ENCODE measurements at places on chromosomes 13 and 19. TPM values are rescaled to one million over a fixed set of nuclear protein-coding genes. Genes with fewer than 3 reads are reported as not detected.

DNA sequence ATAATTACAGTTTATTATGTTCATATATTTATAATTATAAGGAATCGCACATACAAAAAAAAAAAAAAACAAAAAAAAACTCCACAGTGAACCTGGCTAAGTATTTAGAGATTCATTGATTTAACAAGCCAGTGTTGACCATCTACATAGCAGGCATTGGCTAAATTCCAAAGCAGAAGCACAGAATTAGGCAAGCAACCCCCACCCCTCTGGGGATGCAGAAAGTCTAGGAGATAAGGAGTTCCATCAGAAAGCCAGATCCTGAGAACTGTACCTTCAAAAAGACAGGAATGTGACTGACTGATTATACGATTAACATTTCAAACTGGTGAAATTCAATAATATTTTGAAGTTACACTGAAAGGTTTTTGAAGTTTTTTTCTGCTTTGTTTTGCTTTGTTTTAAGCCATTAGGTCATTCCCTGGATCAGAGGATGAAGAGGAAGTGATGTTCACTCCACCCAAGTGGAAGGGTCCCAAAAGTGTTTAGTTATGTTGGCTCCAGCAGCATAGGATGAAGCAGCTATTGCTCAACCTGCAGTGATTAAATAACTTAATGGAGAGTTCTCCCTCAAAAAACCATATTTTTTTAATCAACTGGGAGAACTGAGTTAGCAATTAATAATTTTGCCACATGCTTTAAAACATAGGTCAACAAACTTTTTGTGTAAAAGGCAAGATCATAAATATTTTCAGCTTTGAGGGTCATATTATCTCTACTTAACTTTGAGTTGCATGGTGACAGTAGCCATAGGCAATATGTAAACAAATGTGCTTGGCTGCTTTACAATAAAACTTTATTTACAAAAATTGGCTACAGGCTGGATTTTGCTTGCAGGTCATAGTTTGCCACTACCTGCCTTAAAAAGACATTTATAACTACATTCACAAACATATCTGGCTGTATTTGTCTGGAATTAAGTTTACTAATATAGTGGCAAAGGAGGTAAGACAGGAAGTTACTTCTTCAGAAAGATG lies 49.6 kb downstream of the DOCK9 start:
- no peak for DNase-seq

DNA sequence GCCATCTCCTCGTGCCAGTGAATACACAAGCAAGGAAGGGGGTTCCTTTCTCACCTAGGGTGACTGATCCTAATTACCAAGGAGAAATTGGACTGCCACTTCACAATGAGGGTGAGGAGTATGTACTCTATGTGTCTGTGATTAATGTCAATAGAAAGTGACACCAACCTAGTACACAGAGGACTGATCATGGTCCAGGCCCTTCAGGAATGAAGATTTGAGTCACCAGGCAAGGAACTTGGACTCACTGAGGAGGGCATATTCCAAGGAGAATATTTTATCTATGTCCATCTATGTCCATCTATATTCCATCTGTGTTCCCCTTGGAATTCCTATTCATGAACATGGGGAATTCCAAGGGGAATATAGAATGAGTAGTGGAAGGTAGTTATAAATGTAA lies 9.2 kb upstream of the ALOX5AP start:
- DNase-seq = no peak

DNA sequence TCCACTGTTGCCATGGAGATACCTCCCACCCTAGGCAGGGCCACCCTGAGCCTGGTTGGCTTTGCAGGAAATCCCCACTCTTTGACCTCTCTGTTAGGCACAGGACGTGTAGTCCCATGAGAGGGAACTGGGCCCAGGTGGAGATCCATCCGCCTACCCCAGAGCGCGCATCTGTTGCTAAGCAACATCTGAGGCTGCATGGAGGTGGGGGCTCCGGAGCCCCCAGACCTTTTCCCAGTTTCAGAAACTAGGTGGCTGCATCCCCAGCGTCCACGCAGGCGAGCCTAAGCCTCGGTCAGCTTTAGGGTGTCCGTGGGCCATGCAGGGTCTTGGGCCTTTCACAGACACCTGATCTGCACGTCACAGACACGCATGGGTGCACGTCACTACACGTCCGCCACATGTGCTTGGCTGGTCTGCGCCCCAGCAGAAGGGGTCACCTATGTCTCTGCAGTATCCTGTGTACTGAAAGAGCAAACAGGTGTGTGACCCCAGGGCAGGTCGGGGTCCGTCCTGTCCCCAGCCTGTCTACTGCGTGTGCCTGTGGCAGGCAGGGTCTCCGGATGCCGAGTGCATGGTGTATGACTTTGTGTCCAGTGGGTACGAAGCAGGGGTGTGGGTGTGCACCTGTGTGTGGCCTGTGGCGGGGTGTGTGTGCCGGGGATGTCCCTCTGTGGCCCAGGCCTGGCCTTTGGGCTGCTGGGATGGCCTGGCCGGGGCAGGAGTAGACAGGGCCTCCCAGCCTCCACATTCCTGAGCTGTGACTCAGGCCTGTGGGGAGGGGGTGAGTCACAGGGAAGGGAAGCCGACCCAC lies 4.1 kb upstream of the CIRBP start:
- DNase-seq = no peak

- no peak for DNase-seq
Measured at GRCh38 chr13:79806821-79807220, 325.9 kb downstream of the NDFIP2 start.

GRCh38 chr13:105904034-105904742 lies 631.3 kb downstream of the EFNB2 start:
- no peak for DNase-seq

GRCh38 chr13:97077341-97077740 lies 83.1 kb upstream of the OXGR1 start:
- no peak for DNase-seq

DNA sequence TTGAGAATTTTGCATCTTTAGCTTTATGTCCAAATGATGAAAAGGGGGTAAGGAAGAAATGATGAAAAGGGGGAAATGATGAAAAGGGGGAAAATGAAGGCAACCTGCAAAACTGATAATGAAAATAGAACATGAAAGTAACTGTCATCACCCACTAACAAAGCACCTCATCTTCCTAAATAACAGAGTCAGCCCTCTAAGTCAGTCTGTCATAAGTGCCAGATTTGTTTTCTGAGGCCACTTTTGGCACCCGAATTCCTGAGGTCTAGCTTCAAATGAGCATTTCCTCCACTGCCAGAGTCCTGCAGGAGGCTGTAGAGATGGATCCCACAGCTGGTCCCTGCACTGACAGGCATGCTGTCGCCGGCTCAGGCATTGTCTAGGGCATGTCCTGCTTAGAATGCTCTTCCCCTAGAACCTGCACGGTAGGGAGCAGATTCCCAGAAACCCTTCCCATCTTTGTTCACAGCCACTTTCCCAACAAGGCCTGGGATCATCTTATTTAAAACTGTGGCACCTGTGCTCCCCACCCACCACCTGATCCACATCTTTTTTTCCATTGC lies 25.3 kb downstream of the RAP2A start:
- no peak for DNase-seq

DNA sequence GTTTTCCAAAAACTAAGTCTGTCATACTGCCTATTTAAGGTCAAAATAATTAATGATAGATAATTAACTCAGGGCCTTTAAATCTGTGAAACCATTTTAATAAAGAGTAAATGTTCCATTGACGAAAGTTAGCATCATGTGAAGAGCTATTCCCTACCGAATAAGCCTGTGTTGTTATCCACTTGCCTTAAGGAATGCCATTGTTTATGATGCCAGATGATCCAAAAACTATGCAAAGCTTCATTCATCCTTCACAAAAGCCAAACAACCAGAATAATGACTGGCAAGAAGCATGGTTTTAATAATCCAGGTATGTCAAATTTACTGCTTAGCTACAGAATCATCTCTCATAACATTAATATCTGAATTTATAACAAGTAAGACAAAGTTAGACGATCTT lies 6.5 kb upstream of the GPC6 start:
- no peak for DNase-seq

GRCh38 chr13:33112766-33113165 lies 96.5 kb downstream of the KL start:
- no peak for DNase-seq

DNA sequence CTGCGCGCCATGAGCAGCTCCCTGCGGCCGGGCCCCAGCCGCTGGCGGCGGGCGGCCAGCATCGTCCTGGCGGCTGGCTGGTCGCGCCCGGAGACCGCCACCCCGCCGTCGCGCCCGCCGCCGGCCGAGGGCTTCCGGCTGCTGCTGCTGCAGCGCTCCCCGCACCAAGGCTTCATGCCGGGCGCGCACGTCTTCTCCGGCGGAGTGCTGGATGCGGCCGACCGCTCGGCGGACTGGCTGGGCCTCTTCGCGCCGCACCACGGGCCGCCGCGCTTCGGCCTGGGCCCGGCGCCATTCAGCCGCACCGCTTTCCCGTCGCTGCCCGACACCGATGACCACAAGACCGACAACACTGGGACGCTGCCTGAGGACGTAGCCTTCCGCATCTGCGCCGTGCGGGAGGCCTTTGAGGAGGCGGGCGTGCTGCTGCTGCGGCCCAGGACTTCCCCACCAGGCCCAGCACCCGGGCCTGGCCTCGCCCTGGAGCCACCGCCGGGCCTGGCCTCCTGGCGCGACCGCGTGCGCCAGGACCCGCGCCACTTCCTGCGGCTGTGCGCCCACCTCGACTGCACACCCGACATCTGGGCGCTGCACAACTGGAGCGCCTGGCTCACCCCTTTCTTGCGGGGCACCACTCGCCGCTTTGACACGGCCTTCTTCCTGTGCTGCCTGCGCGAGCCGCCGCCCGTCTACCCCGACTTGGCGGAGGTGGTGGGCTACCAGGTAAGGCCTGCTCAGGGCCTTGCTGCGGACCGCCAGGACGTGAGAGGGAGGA lies 518 bp downstream of the NUDT19 start:
- DNase-seq = no peak

DNA sequence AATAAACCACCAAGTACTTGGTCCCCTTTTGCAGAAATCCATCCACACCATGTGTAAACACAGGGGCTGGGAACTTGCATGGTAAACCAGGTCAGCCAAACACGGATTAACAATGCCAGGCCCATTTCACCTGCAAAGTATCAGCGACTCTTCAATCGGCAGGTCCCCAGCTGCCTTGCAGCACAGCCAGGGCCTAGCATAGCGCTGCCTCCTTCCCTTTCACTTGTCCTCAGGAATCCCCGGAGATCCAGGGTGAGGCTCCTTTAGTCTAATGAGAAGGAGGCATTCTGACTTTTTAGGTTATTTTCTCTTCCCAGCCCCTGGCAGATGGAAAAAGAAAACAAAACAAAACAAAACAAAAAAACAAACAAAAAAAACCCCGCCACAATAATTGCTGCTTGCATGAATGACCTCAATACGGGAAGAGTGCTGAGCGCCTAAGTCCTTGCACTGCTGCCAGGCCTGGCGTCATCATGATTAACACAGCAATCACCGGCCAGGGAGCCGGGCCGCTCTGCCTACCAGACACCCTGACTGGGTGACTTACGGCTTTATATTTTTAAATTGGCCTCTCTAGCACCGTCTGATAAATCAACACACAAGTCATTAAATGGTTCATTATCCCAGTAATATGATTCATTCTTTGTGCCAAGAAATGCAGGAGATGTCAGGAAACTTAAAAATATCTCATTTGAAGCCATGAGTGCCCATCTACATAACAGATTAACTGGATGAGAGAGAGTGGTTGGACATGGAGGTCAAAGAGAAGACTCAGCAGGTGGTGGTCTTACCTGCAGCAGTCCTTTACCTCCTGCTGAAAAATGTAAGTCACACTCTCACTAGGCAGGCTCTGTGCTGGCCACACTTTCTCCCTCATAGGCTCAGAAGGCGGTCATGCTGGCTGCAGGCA lies 692.7 kb downstream of the UQCRFS1 start:
- no peak for DNase-seq

GRCh38 chr13:113537909-113538688 lies 46.5 kb upstream of the TFDP1 start:
- no peak for DNase-seq

DNA sequence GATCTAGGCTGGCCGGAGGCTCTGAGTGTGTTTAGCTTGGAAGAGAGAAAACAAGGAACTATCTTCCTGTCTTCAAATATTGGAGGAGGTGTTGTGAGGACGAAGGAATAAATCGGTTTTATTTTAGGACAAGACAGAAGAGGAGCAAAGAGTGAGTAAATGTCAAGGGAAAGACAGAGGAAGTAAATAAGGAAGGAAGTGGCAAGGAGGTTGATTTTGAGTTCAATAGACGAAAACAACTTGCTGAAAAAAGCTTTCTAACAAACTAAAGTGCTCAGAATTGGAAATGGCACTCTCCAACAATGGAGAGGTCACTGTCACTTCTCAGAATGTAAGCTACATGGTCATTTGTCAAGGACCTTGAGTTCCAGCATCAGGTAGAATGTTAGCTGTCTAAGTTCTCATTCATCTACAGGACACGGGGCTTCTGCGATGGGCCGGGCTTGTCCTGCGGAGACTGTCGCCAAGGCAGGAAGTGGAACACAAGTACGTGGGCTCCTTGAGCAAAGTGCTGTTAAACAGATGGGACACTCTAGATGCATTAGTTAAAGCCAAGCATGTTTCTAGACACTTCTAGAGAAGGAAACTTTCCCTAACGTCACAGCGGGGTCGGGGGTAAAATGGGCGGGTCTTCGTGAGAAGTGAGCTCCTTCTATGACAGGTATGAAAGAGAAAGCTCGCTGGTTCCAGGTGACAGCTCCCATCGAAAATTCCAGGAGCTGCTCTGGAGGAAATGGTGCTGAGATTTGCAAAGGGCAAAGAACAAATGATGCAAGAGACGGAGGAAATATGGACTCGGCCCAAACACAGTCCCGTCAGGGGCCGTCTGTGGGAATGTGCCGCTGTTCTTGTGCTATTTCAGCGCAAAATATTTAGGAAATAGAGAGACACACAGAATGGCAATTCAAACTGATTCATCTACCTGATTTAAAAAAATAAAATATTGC lies 103.9 kb upstream of the UBL3 start:
- no peak for DNase-seq

DNA sequence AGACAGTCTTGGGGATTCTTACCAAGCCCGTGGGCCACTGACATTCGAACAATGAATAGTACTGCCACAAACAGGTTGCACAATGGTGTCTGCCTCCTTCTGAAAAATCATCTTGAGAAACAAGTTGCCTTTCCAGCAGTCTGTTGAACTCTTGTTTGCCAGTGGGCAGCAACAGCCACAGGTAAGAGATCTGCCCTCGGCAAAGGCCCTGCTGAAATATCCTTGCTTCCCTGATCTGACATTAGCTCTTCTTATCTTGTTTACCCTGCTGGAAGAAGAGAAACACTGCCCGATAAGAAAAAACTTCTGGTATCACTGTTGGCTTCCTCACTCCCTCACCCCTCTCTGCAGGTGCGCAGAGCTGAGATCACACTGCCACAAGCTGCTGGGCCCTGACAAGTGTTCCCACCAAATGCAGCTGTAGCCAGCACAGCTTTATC lies 2.0 kb downstream of the DOCK9 start:
- no peak for DNase-seq

GRCh38 chr13:100836711-100837110 lies 162.1 kb upstream of the TMTC4 start:
- DNase-seq = no peak

The ARHGAP45 gene
- 32.7 TPM for total RNA-seq

The ELAVL3 gene
- not detected for total RNA-seq

The NUDT19 gene
- total RNA-seq = 8.6 TPM

The DPF1 gene
- total RNA-seq = not detected

The CEACAM8 gene
- total RNA-seq = not detected

The SHC2 gene
- 41.1 TPM for total RNA-seq

The SBK3 gene
- not detected for total RNA-seq

The RUVBL2 gene
- total RNA-seq = 69.2 TPM

The METTL21C gene
- total RNA-seq = not detected

Data from tibial nerve (tissue), 4 donors.